Hindlimb muscle (tissue), 1 donor: ENCODE measurements at places on chromosomes 7 and 10. TPM values are rescaled to one million over a fixed set of nuclear protein-coding genes. Genes with fewer than 3 reads are reported as not detected.

Gene GNAT3
- not detected for polyA plus RNA-seq

Gene ELN
- 87.1 TPM for polyA plus RNA-seq

Gene LEP
- 0.05 TPM for polyA plus RNA-seq

Gene ZNF488
- 3.6 TPM for polyA plus RNA-seq

Gene GPR85
- 1.5 TPM for polyA plus RNA-seq
